SJCRH30 (cell line): ENCODE measurements at places on chromosomes 11 and 22.

DNA sequence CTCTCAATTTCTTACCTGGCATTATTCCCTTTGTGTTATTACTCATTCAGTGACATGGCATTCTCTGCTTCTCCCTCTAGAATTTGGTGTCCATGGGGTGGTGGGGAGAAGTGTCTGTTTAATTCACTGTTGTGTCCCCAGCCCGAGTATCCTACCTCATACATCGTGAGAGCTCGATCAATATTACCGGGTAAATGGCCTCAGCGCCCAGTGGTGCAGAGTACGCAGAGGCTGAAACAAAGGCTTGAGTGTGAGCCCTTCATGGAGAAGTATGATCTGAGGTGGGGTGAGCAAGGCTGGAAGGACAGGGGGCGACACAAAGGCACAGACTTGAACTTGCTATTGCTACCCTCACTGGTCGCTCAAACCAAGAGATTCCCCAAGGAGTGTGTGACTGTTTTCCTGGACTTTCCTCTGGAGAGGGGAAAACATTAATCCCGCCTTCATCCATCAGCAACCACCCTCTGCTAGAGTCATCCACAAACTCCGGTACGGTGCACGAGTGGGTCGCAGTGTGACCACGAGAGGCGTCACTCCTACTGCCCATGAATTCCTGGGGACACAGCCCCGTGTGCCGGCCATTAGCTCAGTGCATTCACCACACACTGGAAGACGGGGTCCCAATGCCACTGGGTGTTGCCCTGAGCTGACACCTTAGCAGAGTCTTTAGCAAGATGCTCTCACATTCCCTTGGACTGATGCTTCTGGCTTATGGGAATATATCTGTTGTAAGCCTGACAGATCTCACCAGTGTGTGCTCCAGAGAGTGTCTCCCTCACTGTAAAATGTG is 35.0 kb upstream of the CCND1 start:
- no peak for DNase-seq

DNA sequence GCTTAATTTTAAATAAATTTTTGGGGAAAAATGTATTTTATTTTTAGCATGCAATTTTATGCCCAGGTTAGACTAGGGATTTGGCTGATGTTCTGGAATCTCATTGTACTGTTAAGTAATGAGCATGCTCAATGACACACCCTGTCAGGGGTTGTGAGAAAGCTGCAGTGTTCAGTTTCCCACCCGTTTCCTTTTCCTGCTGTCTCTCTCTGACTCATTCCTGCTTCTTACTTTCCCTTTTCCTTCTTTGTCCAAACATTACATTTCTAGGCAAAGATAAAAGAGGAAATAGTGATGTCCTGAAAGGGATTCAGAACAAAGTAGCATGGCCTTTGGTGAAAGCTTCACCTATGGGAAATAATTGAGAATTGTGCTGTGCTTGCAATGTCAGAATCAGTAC is 22.7 kb downstream of the OOSP3 start:
- peak; percentile 60 for DNase-seq

DNA sequence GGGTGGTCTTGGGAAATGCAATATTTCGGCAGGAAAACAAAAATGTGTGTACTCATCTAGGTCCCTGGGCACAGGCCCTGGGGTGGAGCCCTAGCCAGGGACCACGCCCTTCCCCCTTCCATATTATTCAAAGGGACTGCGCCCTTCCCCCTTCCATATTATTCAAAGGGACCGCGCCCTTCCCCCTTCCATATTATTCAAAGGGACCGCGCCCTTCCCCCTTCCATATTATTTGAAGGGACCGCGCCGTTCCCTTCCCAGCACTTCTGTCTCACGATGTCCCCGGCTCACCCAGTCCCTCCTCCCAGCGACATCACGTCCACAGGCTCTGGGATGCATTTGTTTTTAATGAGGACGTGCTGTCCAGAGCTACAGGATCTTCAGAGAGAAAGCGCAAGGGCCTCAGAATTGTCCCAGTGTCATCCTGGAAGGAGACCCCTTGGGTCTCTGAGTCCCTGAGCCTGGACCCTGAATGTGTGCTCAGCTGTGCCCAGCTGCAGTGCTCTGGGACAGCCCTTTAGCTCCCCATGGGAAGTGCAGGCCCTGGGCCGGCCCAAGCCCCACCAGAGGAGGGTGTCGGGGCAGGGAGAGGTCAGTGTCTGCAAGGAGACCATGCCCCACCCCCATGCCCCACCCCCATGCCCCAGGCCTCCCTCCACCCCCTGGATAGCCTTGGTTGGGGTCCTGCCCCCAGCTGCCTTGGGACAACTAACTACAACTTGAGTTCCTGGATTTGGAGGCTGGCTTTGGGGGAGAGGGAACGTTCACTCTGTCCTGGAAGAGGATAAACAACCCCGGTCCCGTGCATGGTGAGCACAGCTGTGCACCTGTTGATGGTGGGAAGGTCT is 810.0 kb downstream of the BRD1 start:
- no peak for DNase-seq

DNA sequence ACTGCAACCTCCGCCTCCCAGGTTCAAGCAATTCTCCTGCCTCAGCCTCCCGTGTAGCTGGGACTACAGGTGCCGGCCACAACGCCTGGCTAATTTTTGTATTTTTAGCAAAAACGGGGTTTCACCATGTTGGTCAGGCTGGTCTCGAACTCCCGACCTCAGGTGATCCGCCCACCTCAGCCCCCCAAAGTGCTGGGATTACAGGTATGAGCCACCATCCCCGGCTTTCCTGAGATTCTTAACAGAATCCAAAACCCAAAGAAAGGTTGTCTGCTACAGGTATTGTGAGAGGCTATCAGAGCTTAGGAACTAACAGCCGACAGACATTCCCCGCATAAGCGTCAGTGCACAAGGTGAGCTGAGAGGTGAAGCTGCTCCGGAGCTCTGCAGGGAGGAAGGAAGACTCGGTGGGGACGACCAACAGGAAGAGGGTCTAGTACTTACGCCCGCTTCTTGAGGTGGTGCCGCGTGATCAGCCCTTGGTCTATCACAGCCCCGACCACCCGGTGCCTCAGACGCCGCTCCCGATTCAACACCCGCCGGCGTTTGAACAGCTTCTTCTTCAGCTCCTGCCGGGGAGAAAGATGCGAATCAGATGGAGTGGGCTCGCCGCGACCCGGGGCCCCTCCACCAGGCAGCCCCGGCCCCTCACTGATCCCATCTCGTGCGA is 470 bp downstream of the C11orf98 start:
- peak; percentile 64 for DNase-seq

DNA sequence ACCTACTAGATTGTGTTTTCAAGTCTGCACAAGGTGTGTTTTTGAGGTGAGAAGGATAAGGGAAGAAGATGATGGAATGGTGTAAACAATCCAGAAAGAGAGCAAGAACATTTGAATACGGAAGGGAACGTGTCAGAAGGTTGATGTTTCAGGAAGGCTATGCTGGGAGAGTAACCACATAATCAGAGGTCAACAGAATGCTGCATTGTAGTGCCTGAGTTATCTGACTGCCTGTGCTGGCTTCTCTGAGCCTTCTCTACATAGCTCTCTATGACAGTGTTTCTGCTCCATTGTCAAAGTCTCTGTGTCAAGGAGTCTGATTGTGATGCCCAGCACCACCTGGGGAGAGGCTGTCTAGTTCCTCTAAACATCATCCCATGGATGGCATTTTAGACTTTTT is 74.1 kb downstream of the CYB5R2 start:
- no peak for DNase-seq

GRCh38 chr11:6556139-6556949 is 47.1 kb downstream of the RRP8 start:
- no peak for DNase-seq

GRCh38 chr11:35583126-35583525 is 35.1 kb upstream of the FJX1 start:
- DNase-seq: no peak

DNA sequence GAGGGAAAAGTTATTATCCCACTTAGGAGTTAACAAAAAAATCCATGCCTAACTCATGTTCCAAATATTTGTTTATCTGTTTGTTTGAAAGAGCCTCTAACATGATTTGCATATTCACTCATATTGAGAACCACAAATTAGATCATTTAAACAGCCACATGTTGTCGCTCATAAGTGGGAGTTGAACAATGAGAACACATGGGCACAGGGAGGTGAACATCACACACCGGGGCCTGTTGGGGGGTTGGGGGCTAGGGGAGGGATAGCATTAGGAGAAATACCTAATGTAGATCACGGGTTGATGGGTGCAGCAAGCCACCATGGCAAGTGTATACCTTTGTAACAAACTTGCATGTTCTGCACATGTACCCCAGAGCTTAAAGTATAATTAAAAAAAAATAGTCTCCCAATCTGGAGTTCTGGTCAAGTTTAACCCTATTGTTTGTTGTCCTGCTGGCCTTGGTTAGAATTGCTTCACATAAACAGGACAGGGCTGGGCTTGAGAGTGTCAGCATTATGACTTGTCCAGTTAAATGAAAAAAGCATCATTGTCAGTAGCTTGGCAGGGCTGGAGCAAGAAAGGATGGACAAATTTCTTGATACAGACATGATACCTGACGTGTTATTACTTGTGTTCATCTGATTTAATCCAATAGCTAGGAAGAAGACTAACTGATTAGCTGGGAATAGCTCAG is 57.8 kb upstream of the PSMA1 start:
- no peak for DNase-seq

GRCh38 chr11:35622070-35622469 is 3.8 kb downstream of the FJX1 start:
- DNase-seq: peak; percentile 54

DNA sequence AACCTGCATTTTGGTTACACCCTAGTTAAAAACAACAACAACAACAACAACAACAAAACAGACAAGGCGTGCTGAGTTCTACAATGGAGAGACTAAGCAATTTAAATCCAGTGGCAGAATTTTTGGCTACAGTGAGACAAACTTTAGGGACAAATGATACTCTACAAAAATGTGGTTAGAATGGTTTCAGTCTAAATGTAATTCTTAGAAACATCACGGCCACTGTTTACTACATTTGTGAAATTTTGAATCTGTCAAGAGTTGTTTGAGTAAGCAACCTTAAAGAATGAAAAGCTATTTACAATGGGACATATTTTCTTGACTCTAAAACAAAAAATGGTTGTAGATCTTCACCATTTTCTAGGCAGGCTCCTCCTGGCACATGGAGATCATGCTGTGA is 259.4 kb downstream of the SWAP70 start:
- DNase-seq: no peak

GRCh38 chr11:84316866-84317555 is 1030.8 kb upstream of the CCDC90B start:
- DNase-seq: peak; percentile 73

GRCh38 chr11:131662993-131663392 is 292.6 kb downstream of the NTM start:
- no peak for DNase-seq

- no peak for DNase-seq
Measured at GRCh38 chr11:106426696-106427095, 349.2 kb downstream of the AASDHPPT start.

DNA sequence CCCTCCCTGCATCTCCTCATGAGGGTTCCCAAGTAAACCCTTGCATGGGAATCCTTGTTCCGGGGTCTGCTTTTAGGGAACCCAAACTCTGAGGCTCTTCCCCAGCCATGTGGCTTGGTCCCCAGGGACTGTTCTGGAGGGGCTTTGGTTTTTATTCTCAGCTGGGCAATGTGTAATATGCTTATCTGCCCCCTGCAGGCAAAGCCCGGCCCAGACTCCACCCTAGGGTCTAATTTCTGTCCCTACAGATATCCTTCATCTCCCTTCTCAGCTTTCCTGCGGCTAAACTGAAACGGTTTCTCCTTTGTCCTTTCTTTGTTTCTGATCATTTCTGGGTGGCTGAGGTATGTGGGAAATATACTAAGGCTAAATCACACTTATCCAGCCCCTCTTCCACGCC is 37.1 kb downstream of the TST start:
- no peak for DNase-seq
